ENCODE measurements at places on chromosomes 6 and 20. TPM values are rescaled to one million over a fixed set of nuclear protein-coding genes. Genes with fewer than 3 reads are reported as not detected.

- no peak for DNase-seq
- no peak overlapping the region for H3K4me3 ChIP-seq
- no peak overlapping the region for H3K27ac ChIP-seq
These were observed 23.4 kb upstream of the PLN start for GRCh38 chr6:118524686-118525085.

DNA sequence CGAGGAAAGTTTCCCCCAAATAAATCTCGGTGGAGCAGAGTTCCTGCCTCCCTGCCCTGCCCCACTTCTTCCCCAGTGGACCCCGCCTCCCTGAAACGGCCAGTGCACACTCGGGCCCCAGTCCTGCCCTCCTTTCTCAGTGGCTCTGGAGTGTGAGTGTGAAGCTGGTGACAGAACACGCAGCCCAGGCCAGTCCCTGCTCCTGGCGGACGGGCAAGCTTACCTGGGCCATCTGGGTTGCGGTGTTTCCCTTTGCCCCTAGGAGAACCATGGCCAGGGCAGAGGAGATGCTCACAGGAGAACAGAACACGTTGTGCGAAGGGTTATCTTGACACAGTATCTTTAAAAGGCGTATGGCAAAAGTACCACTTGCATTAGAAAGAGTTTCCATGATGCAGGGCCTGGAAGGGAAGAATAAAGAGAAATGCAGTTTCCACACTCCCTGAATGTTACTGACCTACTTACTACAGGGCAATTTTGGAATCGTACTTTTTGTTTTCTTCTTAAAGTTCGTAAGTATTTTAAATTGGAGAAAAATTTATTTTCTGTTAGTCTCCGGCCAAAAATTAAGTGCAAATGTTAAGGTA is 2.8 kb downstream of the SERPINB9 start:
- no peak for DNase-seq
- H3K4me1 ChIP-seq, result peaks cover 15% of the 10 kb centered on the region
- no peaks in the 10 kb centered on the region for H3K27me3 ChIP-seq
- no peak overlapping the region for H3K4me3 ChIP-seq
- H3K27ac ChIP-seq, result no peak overlapping the region
- peaks cover 11% of the 10 kb centered on the region for H3K36me3 ChIP-seq

GRCh38 chr6:109496036-109496772 is 13.2 kb upstream of the ZBTB24 start:
- no peaks in the 10 kb centered on the region for H3K4me1 ChIP-seq
- no peak for DNase-seq
- no peaks in the 10 kb centered on the region for H3K36me3 ChIP-seq
- H3K27me3 ChIP-seq, result peaks cover 14% of the 10 kb centered on the region
- H3K4me3 ChIP-seq, result no peak overlapping the region

DNA sequence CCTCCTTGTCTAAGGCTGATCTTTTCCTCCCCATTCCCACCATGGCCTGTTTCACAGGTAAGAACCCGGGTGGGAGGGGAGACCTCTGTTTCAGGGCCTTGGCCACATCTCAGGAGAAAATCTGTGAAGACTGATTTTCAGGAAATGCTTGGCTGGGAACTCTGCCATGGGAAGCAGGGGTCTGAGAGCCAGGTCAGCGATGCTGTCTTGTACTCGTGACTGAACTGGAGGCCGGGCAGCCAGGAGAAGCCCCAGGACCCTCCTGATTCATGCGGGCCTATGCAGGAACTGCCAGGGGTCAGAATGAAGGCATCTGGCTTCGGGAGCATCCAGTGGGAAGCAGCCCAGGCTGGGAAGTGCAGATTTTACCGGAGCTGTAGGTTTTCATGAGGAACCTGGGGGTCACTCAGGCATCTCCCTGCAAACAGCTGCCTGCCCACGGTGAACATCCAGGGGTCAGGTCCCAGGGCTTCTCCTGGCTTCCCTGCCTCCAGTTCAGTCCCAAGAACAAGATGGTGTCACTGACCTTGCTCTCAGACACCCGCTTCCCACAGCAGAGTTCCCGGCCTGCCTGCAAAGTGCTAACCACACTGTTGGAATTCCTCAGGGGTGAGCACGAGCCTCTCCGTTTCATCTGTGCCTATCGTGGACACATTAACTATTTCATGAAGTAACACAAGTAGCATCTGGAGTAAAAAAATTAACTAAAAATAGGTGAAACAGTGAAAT is 90.2 kb upstream of the SULF2 start:
- H3K27me3 ChIP-seq, result no peaks in the 10 kb centered on the region
- peaks cover 47% of the 10 kb centered on the region for H3K4me1 ChIP-seq
- H3K4me3 ChIP-seq, result no peak overlapping the region

DNA sequence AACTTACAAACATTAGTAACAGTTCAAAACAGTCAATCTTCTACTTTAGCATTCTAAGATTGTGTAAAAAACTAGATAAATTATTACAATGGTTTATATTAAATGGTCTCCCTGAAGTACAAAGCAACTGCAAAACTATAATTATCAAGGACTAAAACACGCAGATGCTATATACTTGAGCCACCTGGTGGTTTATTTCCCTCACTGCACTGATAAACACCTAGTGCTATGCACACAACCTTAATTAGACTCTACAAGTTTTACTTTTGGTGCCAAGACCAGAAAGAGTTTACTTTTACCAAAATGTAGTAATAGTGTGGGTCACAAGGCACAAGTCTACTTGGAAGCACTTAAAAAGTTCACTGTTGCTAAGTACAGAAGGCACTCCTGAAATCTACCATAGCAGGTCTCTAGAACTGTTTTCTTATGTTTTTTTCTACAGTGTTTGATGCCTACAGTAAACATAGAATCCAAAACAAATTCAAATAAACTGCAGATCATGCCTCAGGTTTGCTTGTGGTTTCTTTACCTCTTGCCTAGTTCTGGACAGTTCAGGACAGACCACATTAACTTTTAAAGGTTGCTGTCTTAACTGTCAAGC is 49.2 kb downstream of the GMDS start:
- H3K4me1 ChIP-seq, result peaks cover 11% of the 10 kb centered on the region
- no peaks in the 10 kb centered on the region for H3K27me3 ChIP-seq
- peak; percentile 88 for DNase-seq
- H3K27ac ChIP-seq, result no peak overlapping the region
- no peak overlapping the region for H3K4me3 ChIP-seq

Gene SIRPA
- total RNA-seq, result 59.2 TPM

Gene FOXS1
- not detected for total RNA-seq

GRCh38 chr6:42368181-42368580 is 83.5 kb downstream of the TRERF1 start:
- DNase-seq, result no peak
- no peak overlapping the region for H3K4me3 ChIP-seq
- H3K27me3 ChIP-seq, result no peaks in the 10 kb centered on the region
- H3K27ac ChIP-seq, result no peak overlapping the region
- H3K4me1 ChIP-seq, result no peaks in the 10 kb centered on the region

DNA sequence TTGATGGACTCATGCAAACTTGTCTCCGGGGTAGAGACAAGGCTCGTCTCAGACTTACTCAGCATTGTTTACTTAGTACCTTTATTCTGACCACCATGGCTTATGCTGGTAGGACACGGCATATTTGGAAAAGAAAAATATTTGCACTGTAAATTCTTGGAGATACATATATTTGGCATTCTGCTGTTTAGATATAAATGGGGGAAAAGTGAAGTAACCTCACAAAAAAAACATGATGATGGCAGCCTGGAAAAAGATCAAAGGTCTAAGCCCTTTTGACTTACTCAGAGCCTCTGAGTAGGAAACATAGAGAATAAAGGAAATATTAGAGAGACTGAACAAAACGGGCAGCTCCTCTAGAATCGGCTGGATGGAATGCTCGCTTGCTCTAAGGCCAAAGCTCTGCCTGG is 32.5 kb downstream of the PDE10A start:
- H3K27ac ChIP-seq, result no peak overlapping the region
- peak; percentile 12 for DNase-seq
- no peaks in the 10 kb centered on the region for H3K27me3 ChIP-seq
- H3K36me3 ChIP-seq, result no peaks in the 10 kb centered on the region

Gene KLHDC3
- 84.6 TPM for total RNA-seq

- no peaks in the 10 kb centered on the region for H3K36me3 ChIP-seq
- H3K27me3 ChIP-seq, result no peaks in the 10 kb centered on the region
- no peak for DNase-seq
- no peaks in the 10 kb centered on the region for H3K4me1 ChIP-seq
- H3K27ac ChIP-seq, result no peak overlapping the region
These were observed 44.8 kb downstream of the PDE10A start for GRCh38 chr6:165618241-165618640.

- H3K27ac ChIP-seq, result no peak overlapping the region
- H3K4me1 ChIP-seq, result no peaks in the 10 kb centered on the region
- H3K27me3 ChIP-seq, result no peaks in the 10 kb centered on the region
These were observed 475.3 kb upstream of the JARID2 start for GRCh38 chr6:14770572-14770971.

DNA sequence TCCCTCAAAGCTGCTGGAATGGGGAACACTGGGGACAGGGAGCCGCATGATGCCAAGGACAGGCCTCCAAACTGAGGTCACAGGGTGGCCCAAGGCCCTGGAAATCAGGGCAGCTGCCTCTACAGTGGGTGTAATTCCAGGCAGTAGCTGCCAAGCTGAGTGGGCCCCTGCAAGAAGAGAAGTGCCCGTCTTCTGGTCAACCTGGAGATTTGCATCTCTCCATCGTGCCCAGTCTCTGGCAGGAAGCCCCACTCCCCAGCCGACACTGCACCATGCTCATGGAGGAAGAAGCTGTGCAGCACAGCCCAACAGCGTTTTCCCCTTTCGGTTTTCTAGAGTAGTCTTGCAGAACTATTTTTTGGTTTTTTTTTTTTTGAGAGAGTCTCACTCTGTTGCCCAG is 2.2 kb upstream of the FAM209A start:
- H3K4me1 ChIP-seq, result no peaks in the 10 kb centered on the region
- H3K4me3 ChIP-seq, result no peak overlapping the region
- DNase-seq, result no peak
- peaks cover 25% of the 10 kb centered on the region for H3K36me3 ChIP-seq
- H3K27me3 ChIP-seq, result no peaks in the 10 kb centered on the region

GRCh38 chr6:142118328-142118727 is 14.4 kb upstream of the GJE1 start:
- H3K4me3 ChIP-seq, result no peak overlapping the region
- no peaks in the 10 kb centered on the region for H3K27me3 ChIP-seq
- no peak for DNase-seq
- no peaks in the 10 kb centered on the region for H3K4me1 ChIP-seq
- no peak overlapping the region for H3K27ac ChIP-seq

Gene C20orf204
- total RNA-seq, result 5.8 TPM

DNA sequence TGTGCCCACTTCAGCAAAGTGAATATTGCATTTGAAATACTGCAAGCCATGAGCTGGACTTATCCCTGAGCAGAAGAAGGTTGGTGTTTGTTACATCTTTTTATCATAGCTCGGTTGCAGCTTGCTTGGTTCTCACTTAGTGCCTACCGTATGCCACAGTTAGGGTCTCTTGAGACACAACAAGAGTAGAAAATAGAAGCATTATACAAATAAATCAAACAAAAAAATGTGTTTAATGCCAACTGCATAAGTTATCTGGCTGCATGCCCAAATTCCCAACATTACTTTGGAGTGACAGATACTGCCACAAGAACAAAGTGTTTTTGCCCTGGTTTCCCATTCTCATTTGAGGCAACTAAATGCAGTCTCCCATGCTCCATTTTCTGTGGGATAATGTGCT is 53.9 kb upstream of the LAMP5 start:
- no peak overlapping the region for H3K4me3 ChIP-seq
- H3K27me3 ChIP-seq, result no peaks in the 10 kb centered on the region
- peaks cover 13% of the 10 kb centered on the region for H3K4me1 ChIP-seq
- peak overlapping the region; percentile 15 for H3K27ac ChIP-seq

DNA sequence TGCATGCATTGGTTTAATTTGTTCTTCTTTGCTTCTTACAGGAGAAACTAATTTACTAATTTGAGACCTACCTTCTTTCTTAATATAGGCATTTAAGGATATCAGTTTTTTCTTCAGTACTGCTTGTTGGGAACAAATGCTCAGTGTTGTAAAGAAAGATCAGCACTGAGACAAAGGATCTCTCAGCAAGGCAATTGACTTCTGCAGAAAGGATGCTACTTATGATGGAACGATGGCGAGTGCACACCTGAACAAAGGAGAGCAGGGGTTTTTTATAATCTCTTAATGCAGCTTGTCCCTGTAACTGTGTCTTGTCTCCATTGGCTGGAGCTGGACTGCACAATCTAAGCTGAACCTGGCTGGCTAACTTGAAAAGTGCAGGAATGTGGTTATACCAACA is 64.2 kb downstream of the RPP21 start:
- H3K36me3 ChIP-seq, result no peaks in the 10 kb centered on the region
- H3K27me3 ChIP-seq, result peaks cover 33% of the 10 kb centered on the region
- H3K4me3 ChIP-seq, result no peak overlapping the region
- no peak for DNase-seq
- H3K4me1 ChIP-seq, result no peaks in the 10 kb centered on the region
- no peak overlapping the region for H3K27ac ChIP-seq

Gene BMP6
- 221 TPM for total RNA-seq

- no peak overlapping the region for H3K4me3 ChIP-seq
- no peaks in the 10 kb centered on the region for H3K27me3 ChIP-seq
- DNase-seq, result no peak
- no peaks in the 10 kb centered on the region for H3K4me1 ChIP-seq
- H3K36me3 ChIP-seq, result no peaks in the 10 kb centered on the region
- no peak overlapping the region for H3K27ac ChIP-seq
These were observed 95.9 kb upstream of the PLEKHG1 start for GRCh38 chr6:150503586-150504339.

GRCh38 chr6:37007340-37008043 is 2.0 kb downstream of the FGD2 start:
- H3K27me3 ChIP-seq, result no peaks in the 10 kb centered on the region
- H3K27ac ChIP-seq, result no peak overlapping the region
- no peak overlapping the region for H3K4me3 ChIP-seq
- no peaks in the 10 kb centered on the region for H3K4me1 ChIP-seq
- H3K36me3 ChIP-seq, result no peaks in the 10 kb centered on the region

- no peaks in the 10 kb centered on the region for H3K27me3 ChIP-seq
- H3K27ac ChIP-seq, result no peak overlapping the region
- DNase-seq, result peak; percentile 67
- no peaks in the 10 kb centered on the region for H3K4me1 ChIP-seq
- no peak overlapping the region for H3K4me3 ChIP-seq
These were observed 32.4 kb upstream of the TIAM2 start for GRCh38 chr6:154962753-154963152.

GRCh38 chr20:7996898-7997297 is 22.7 kb downstream of the TMX4 start:
- no peak overlapping the region for H3K4me3 ChIP-seq
- DNase-seq, result no peak
- no peaks in the 10 kb centered on the region for H3K36me3 ChIP-seq

Gene C6orf132
- 0.71 TPM for total RNA-seq

GRCh38 chr20:15594158-15594695 is 979.0 kb downstream of the KIF16B start:
- no peak overlapping the region for H3K4me3 ChIP-seq
- H3K27ac ChIP-seq, result no peak overlapping the region
- H3K36me3 ChIP-seq, result no peaks in the 10 kb centered on the region
- no peaks in the 10 kb centered on the region for H3K27me3 ChIP-seq
- H3K4me1 ChIP-seq, result no peaks in the 10 kb centered on the region

- H3K4me3 ChIP-seq, result no peak overlapping the region
- H3K27me3 ChIP-seq, result no peaks in the 10 kb centered on the region
These were observed 141.6 kb upstream of the SLC24A3 start for GRCh38 chr20:19070681-19071445.

Gene DDAH2
- total RNA-seq, result 109 TPM

All from endothelial cell of umbilical vein (primary cell).